Activated T-cell treated with anti-CD3 and anti-CD28 coated beads for 1 hour (primary cell): ENCODE measurements at places on chromosomes 1 and 21.

DNA sequence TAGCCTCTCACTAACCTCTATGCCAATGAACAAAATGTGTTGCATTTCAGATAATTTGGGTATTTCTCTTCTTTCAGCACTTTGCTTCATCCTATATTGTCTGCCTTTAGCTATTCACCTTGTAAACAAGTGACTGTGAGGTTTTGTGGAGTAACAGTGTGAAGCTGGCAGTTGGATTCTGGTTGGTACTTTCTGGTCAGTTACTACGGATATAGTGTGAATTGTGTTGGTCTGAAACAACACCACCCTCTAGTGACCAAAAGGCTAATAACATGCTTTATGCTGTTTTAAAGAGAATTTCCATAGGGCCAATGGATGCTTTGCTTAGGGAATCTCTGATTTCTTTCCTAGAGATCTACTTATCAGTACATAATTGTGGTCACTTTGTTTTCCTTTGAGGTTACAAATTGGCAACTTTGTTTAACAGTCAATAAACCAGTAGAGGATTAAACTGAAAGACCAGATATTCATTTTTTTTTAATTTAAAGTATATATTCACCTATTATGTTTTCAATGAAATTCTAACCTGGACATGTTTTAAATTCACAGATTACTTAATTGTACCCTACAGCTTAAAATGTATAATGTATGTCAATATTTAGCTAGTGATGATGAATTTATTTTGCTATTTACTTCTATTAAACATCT lies 2.5 kb upstream of the PTGER3 start:
- DNase-seq: no peak

DNA sequence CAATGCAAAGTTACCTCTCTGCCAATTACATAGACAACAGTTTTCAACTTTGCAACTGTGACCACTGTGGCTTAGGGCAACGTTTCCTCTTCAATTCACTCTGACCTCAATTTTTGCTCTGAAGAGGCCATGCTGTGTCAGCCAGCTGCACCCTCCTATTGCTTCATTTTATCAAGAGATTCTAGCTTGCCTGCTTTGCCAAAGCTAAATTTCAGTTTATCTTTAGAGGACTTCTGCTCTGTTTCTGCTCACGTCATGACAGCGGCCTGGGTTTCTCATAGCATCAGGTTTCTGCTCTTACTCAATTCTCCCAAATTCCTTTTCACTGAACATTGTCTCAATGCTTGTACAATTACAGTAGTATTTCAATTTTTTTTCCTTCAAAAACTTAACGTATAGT lies 154.6 kb downstream of the PLA2G4A start:
- no peak for DNase-seq

GRCh38 chr21:41948078-41948895 lies 5.5 kb downstream of the C2CD2 start:
- no peak for DNase-seq

DNA sequence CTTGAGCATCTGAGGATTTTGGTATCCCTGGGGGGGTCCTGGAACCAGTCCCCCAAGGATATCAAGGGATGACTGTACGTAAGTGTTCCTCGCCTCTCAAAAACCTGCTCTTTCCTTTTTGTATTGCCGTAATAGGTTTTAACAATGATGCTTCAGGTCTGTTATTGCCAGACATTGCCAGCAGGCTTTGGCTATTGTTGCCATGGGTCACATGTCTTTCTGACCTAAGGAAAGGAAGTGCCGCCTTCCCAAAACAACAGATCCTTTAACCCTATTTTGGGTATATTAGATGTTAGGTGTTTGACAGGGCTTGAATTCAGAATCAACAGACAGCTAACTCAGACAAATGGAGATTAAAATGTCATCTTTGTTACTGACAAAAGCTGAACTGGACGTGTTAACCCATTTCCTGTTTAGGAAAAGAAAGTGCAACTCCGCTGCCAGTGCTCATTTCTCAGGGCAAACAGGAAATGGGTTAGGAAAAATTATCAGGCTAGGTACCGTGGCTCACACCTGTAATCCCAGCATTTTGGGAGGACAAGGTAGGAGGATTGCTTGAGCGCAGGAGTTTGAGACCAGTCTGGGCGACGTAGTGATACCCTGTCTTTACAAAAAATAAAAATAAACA lies 12.4 kb upstream of the PRPF38B start:
- DNase-seq: no peak

- DNase-seq: no peak
Observed at GRCh38 chr1:40848530-40849189, 13.5 kb downstream of the CITED4 start.

DNA sequence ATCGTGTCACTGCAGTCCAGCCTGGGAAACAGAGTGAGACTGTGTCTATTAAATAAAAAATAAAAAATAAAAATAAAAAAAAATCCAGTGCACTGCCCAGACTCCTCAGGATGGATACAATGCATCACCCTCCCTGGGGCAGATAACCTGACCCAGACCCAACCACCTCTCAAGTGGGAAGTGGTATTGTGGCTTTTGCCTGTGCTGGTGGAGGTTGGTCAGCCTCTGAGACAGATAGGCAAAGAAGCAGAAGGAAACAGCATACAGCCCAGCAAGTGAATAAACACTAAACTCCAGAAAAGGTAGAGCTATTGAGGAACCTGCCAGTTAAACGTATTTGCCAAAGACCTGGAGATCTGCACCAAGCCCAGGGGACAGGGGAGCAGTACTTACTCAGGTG lies 22.0 kb downstream of the HHIPL2 start:
- no peak for DNase-seq

DNA sequence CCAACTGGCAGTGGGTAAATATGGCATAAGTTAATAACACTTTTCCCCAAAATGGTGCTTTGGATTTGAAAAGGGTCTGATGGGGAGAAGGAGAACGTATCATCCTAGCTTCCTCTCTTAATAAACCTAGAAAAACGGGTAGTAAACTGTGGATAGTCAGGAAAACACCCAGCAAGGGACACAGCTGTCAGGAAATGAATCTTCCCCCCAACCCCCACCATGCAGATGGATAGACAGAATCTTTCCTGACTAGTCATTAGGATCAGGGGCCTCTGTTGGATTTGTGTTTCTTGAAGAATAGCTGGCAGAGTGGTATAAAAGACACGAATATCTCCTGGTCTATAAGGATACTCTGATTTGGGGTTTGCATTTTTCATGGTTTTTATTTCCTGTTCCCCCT lies 22.5 kb upstream of the LAX1 start:
- no peak for DNase-seq

GRCh38 chr21:15928196-15928595 lies 198.4 kb downstream of the USP25 start:
- no peak for DNase-seq

DNA sequence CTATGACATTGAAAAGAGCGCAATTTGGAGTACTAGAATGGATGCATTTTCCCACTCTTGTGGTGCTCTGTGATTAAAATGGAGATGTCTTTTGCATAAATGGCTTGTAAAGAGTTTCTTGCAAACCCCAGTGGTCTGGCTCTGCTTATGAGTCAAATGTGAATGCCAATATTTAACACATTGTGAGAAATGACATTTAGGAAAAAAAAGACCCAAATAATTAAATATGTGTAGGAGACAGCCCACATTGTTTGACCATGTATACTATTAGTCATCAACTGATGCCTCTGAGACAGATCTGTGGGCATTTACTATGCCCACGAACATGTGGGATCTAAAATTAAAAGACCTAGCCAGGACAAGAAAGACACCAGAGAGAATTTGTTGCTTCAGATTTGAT lies 22.2 kb upstream of the RUNX1 start:
- DNase-seq: no peak

- DNase-seq: no peak
Observed at GRCh38 chr1:30166174-30166573, 557.2 kb downstream of the MATN1 start.
